ENCODE measurements at places on chromosomes 1 and 21.

GRCh38 chr1:80993154-80993980 is 807.4 kb upstream of the ADGRL2 start:
- DNase-seq: no peak

DNA sequence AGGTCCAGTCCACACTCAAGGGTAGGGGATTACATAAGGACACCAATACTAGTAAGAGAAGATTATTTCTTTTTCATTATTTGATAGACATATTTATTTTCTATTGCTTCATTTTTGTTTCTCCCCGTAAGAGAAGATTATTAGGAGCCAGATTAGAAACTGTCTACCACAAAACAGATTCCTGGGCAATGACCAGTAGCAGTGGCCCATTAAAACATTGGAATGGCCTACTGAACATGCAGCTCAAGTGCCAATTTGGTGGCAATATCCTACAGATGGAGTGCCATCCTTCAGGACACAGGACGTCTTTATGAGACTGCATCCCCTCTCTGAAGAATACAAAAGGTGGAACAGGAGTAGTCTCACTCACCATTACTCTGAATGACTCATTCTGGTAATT is 34.0 kb upstream of the ARHGAP29 start:
- no peak for DNase-seq

- DNase-seq: peak; percentile 73
These were observed 336.7 kb upstream of the PROX1 start for GRCh38 chr1:213651077-213651476.

GRCh38 chr1:205595861-205596260 is 36.0 kb downstream of the ELK4 start:
- no peak for DNase-seq

- no peak for DNase-seq
These were observed 38.0 kb upstream of the EPS8L3 start for GRCh38 chr1:109801791-109802135.

GRCh38 chr1:237566581-237566980 is 324.1 kb downstream of the ZP4 start:
- no peak for DNase-seq

GRCh38 chr1:25944986-25945385 is 38.8 kb upstream of the STMN1 start:
- peak; percentile 10 for DNase-seq

DNA sequence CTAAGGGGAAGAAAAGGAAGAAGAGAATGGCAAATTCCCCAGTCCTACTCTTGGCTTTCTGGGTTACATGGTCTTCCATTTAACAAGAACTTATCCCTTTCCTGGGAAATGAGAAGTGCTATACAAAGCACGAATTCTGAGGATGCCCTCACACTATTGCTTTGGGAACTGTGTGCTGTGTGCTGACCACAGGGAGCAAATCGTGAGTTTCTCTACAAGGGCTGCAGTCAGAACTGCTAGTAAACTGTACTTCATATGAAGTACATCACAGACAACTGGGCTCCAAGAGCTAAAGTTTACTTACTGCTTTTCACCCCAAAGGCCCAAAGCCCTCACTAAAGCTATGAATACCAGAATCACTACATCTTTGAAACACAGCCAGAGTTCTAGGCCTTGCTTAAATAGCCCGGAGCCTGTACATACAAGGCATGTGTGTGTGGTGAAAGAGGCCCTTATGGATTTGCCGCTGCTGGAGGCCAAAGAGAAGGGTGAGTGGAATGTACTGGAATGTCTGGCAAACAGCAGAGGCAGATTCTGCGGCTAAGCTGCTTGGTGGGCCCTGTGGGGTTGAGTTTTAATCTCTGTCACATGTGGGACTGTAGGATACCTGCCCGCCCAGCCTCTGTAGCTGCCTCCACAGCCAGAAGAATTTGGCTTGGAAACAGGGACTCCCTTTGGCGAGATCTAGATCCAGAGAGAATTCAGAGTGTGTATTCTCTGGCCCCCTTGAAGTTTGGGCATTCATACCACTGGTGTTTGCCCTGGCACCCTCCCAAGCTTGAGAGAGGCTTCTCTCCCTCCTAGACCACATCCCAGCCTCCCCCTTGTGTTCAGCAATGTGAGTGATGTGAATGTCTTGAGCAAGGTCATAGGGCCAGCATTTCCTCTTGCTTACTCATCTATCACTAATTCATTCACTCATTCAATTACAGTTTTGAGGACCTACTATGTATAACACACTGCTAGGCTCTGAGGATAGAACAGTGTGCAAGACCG is 21.9 kb upstream of the TRIM67 start:
- DNase-seq: no peak

GRCh38 chr1:219917851-219918466 is 10.4 kb downstream of the SLC30A10 start:
- DNase-seq: no peak

Data from NCI-H1417 (cell line).